Activated T-helper 17 cell treated with anti-CD3 and anti-CD28 coated beads, Interleukin-2, amount 50 U/mL, for 72 hours (primary cell): ENCODE measurements at places on chromosomes 1 and 21. TPM values are rescaled to one million over a fixed set of nuclear protein-coding genes. Genes with fewer than 3 reads are reported as not detected.

GRCh38 chr1:23742670-23743286 lies 493 bp upstream of the ELOA start:
- peak; percentile 57 for ATAC-seq

GRCh38 chr1:162003830-162004215 lies 19.8 kb downstream of the OLFML2B start:
- ATAC-seq = no peak

- ATAC-seq = no peak
These were observed 2.6 kb downstream of the TDRKH start for GRCh38 chr1:151787689-151788088.

DNA sequence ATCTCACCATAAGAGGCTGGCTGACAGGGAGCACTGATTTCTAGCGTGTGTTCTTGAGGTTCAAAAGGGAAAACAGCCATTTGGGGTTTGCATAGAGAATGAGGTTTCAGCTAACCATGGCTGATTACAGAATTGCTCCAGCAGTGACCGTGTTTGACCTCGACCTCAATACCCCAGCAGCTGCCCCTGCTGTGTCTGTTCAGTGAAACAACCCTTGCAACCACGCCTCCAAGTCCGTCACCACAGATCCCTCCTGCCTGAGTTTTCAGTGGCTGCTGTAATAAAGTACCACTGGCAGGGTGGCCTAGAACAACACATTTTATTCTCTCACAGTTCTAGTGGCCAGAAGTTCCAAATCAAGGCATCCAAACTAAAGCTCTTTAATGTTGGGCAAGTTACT lies 147.7 kb downstream of the HUNK start:
- ATAC-seq = no peak

- ATAC-seq = no peak
These were observed 273.1 kb upstream of the PROX1 start for GRCh38 chr1:213714645-213715044.

GRCh38 chr1:14704846-14705245 lies 106.4 kb downstream of the KAZN start:
- ATAC-seq = no peak

DNA sequence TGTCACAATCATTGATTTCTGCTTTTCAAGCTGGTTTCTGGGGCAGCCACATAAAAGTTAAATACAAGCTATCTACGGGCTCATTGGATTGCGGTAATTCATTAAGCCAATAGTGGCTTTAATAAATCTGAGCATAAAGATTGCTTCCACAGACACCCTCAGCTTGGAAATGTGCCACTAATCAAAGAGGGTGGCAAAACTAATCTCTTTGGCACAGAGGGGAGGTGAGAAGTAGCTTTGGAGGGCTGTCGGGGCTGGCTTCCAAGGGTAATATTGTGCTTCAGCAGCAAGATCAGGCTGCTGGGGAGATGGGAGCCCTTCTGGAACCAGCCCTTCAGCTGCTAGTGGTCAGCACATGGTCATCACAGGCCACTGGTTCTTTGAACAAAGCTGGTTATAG lies 21.2 kb upstream of the KAZN start:
- no peak for ATAC-seq

GRCh38 chr1:221488550-221488949 lies 253.3 kb downstream of the DUSP10 start:
- ATAC-seq = no peak

GRCh38 chr1:14786109-14786675 lies 187.7 kb downstream of the KAZN start:
- no peak for ATAC-seq

DNA sequence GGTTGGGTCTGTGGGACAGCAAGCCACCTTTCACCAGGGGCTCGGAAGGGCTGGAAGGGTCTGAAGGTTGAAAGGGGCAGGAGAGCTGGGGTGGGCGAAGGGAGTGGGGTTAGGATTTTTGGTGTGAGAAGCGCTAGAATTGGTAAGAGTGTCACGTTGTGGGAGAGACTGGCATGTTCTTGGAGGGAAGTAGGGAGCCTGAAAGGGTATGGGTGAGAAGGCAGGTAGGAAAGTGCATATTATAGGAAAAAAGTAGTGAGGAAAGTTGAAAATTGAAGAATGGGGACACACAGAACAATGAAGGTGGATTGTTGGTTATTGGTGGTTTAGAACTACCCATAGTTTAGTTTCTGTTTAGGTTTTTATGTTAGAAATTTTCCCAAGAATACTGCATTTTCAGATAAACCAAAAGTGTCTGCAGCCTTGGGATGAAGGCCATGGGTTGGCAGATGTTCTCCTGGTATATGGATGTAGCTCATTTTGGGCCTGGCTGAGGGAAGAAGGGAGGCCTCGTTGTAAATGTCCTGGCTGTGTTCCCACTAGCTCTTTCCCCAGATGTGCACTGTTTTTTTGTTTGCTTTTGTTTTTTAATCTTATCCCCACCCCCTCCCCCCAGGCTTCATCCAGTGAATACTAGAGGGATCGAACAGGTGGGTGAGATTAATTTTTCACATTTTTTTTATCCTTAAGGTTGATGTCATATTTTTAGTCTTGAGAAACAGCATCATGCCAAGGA lies 1.2 kb downstream of the LRRC42 start:
- ATAC-seq = no peak

GRCh38 chr1:207414606-207415108 lies 39.5 kb upstream of the CR2 start:
- ATAC-seq = peak; percentile 73

AIRE gene
- not detected for total RNA-seq
